ENCODE measurements at places on chromosomes 5 and 9. TPM values are rescaled to one million over a fixed set of nuclear protein-coding genes. Genes with fewer than 3 reads are reported as not detected.

- no peaks in the 10 kb centered on the region for H3K27me3 ChIP-seq
- no peak overlapping the region for H3K4me3 ChIP-seq
- no peaks in the 10 kb centered on the region for H3K4me1 ChIP-seq
Measured at GRCh38 chr9:16987026-16987425, 116.6 kb upstream of the BNC2 start.

The CDH10 gene
- not detected for total RNA-seq

The TNFSF15 gene
- total RNA-seq: 0.16 TPM

DNA sequence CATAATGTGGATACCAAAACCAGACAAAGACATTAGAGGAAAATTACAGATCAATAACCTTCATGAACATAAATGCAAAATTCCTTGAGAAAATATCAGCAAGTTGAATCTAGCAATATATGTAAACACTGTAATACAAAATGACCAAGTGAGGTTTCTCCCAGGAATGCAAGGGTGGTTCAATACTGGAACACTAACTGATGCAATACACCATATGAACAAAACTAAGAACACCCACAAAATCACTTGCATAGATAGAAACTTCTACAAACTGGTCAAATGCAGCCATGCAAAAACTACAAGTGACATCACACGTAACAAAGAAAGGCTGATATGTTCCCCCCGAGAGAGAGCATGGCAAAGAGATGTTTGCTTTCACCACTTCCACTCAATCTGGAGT lies 55.6 kb downstream of the NACC2 start:
- H3K4me1 ChIP-seq: no peaks in the 10 kb centered on the region
- H3K27me3 ChIP-seq: no peaks in the 10 kb centered on the region
- DNase-seq: no peak
- H3K36me3 ChIP-seq: peaks cover 25% of the 10 kb centered on the region

DNA sequence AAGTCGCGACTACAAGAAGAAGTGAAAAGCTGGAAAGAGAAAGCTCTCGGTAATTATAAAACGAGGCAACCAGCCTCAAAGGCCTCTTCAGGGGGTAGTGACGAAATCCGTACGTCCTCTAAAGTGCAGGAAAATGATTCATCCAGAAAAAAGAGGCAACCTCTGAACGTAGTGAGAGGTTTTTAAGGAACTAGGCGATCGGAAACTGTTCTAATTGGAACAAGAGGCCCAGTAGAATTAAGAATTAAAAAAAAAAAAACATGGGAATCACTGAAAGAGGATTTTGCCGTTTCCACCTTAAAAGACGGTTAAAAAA lies 1.0 kb downstream of the CSNK1A1 start:
- H3K4me1 ChIP-seq: peaks cover 33% of the 10 kb centered on the region
- H3K27me3 ChIP-seq: no peaks in the 10 kb centered on the region
- peaks cover 46% of the 10 kb centered on the region for H3K36me3 ChIP-seq
- H3K27ac ChIP-seq: peak overlapping the region; percentile 98
- DNase-seq: no peak

DNA sequence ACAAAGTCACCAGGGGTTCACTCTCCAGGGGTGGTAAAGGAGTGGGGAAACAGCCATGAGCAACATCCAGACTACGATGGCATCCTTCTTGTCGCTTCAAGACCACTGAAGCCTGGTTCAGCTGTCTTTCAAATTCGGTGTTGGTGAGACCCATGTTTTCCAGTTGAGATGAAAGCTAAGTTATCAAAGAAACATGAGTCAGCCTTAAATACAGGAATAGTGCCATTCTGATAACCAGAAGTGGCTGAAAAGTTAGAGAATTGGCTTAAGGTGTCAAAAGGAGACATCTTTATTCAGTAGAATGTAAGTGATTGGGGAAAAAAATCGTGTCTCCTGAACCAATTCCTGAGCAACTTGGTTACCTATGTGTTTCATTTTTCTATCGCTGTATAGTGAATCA lies 7.0 kb upstream of the CARD19 start:
- H3K4me1 ChIP-seq: peaks cover 51% of the 10 kb centered on the region
- no peaks in the 10 kb centered on the region for H3K27me3 ChIP-seq
- no peak overlapping the region for H3K4me3 ChIP-seq
- no peak overlapping the region for H3K27ac ChIP-seq
- DNase-seq: no peak
- H3K36me3 ChIP-seq: peaks cover 72% of the 10 kb centered on the region

The SHOC1 gene
- total RNA-seq: not detected

DNA sequence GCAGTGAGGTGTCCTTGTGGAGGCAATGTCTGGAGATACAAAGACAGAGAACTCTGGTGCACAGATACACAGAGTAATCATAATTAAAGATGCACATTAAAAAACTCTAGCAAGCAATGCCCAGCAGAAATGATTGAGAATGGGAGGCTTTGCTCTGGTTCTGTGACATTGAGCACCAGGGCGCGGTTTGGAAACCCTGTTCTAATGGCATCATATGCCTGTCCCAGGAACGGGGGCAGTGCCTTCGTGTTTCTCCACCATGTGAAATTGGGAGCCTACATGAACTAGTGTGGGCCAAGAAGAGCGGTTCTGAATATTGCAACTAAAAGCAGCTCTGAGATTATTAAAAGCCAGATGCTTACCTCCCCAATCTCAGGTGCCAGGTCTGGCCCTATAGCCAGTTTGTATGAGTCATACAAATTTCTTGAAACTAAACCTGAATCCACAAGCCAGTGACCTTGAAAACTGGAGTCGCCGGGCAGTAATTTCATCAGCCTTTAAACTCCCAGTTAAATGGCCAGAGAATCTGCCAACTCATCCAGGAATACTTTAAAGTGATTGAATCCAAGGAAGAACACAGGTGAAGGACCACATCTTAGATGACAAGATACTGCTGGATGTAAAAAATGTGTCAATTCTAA lies 22.2 kb upstream of the CTSL start:
- DNase-seq: no peak
- H3K27me3 ChIP-seq: peaks cover 16% of the 10 kb centered on the region
- no peaks in the 10 kb centered on the region for H3K36me3 ChIP-seq
- no peak overlapping the region for H3K27ac ChIP-seq
- H3K4me1 ChIP-seq: peaks cover 8% of the 10 kb centered on the region

The C5orf58 gene
- total RNA-seq: not detected

The CCL27 gene
- total RNA-seq: not detected

The GALT gene
- 71.3 TPM for total RNA-seq

GRCh38 chr9:71364186-71364955 lies 242.9 kb upstream of the TRPM3 start:
- no peaks in the 10 kb centered on the region for H3K4me1 ChIP-seq
- no peak overlapping the region for H3K4me3 ChIP-seq
- DNase-seq: no peak
- H3K36me3 ChIP-seq: no peaks in the 10 kb centered on the region

The BTNL9 gene
- total RNA-seq: not detected

GRCh38 chr5:80759866-80760577 lies 105.2 kb upstream of the DHFR start:
- no peak overlapping the region for H3K4me3 ChIP-seq
- peaks cover 61% of the 10 kb centered on the region for H3K4me1 ChIP-seq
- peaks cover 54% of the 10 kb centered on the region for H3K36me3 ChIP-seq
- no peak for DNase-seq

GRCh38 chr9:13457795-13458194 lies 178.3 kb upstream of the MPDZ start:
- no peak overlapping the region for H3K27ac ChIP-seq
- no peak overlapping the region for H3K4me3 ChIP-seq

The PCDHGC4 gene
- total RNA-seq: not detected

The FOXD4L6 gene
- total RNA-seq: not detected

The CDX1 gene
- not detected for total RNA-seq

The BARX1 gene
- total RNA-seq: not detected

The SLC36A1 gene
- 6.7 TPM for total RNA-seq

DNA sequence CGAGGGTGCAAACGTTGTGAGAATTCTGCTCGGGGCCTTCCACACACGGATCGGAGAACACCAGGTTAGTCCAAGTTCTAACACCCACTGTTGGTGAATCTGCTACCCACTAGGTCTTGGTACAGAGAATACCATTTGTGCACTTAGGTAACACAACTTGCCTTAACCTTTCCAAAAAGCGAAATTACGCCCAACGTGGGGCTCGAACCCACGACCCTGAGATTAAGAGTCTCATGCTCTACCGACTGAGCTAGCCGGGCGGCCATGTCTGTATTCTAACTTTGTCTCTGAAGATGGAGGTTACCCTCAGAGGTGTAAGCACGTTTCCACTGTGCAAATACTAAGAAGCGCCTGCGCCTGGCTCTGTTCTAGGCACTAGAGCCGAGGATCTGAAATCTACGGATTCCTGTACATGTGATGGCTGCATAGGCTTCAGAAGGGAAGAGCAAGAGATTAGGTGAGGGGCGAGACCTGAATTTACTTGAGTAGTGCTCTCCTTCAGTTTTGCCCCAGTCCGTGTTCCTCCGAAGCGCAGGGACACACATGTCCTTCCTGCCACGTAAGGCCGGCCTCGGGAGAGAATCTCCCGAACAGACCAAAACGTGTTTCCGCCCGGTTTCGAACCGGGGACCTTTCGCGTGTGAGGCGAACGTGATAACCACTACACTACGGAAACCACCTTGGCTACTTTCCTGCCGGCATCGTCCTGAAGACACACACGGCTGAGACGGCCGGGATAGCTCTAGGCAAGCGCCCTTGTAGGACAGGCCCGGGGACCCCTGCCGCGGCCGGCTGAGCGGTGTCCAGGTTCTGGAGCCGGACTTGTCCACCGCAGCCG lies 1.1 kb upstream of the TRIM41 start:
- peaks cover 7% of the 10 kb centered on the region for H3K27me3 ChIP-seq
- peak overlapping the region; percentile 99 for H3K27ac ChIP-seq
- peaks cover 10% of the 10 kb centered on the region for H3K36me3 ChIP-seq

DNA sequence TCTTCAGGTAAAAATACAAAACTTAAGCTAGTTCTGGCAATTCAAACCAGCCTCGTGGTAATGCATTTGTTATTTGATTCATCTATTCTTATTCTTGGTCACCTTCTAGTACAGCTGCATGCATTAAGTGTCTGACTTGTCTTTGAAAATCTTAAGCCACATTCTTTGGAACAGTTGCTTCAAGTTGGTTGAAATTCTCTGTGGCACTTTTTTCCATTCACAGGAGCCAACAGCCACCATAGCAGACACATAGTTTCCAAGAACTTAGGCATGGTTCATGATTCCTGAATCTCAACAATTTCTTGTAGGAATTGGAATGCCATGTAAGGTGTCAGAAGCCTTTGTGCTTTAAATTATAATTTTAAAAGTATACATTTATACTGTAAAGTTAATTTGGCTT lies 47.4 kb upstream of the MEF2C start:
- no peaks in the 10 kb centered on the region for H3K36me3 ChIP-seq
- H3K27me3 ChIP-seq: no peaks in the 10 kb centered on the region
- no peak overlapping the region for H3K4me3 ChIP-seq

GRCh38 chr5:146832985-146833732 lies 45.4 kb downstream of the PPP2R2B start:
- no peaks in the 10 kb centered on the region for H3K36me3 ChIP-seq
- no peak overlapping the region for H3K27ac ChIP-seq
- DNase-seq: no peak
- H3K4me1 ChIP-seq: no peaks in the 10 kb centered on the region

GRCh38 chr9:22198681-22199080 lies 189.6 kb upstream of the CDKN2B start:
- no peak overlapping the region for H3K4me3 ChIP-seq
- H3K27ac ChIP-seq: no peak overlapping the region
- H3K27me3 ChIP-seq: peaks cover 39% of the 10 kb centered on the region
- no peak for DNase-seq
- H3K36me3 ChIP-seq: no peaks in the 10 kb centered on the region

GRCh38 chr9:97059626-97060025 lies 20.7 kb upstream of the CTSV start:
- H3K27me3 ChIP-seq: peaks cover 16% of the 10 kb centered on the region
- no peak overlapping the region for H3K4me3 ChIP-seq
- H3K36me3 ChIP-seq: no peaks in the 10 kb centered on the region

DNA sequence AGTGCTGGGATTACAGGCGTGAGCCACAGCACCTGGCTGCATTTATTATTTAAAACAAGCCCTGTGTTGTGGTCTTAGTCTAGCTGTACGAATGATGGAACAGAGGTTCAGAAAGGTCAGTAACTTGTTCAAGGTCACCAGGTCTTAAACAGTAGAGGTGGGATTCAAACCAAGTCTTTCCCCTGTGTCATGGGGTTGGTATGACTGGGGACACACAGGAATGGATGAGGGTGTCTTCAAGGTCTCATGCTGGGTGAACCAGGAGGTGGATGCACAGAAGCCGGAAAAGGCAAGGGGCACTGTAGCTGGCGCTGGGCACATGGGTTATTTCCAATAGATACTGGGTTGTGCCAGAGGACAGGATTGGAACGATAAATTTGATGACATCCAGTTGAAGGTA lies 32.2 kb upstream of the TJP2 start:
- H3K4me3 ChIP-seq: no peak overlapping the region
- H3K4me1 ChIP-seq: no peaks in the 10 kb centered on the region
- no peaks in the 10 kb centered on the region for H3K36me3 ChIP-seq
- H3K27me3 ChIP-seq: peaks cover 12% of the 10 kb centered on the region

The SLC36A3 gene
- not detected for total RNA-seq

GRCh38 chr9:111924281-111924680 lies 27.7 kb downstream of the UGCG start:
- no peaks in the 10 kb centered on the region for H3K27me3 ChIP-seq
- no peak overlapping the region for H3K27ac ChIP-seq
- H3K4me1 ChIP-seq: peaks cover 25% of the 10 kb centered on the region
- no peak overlapping the region for H3K4me3 ChIP-seq
- DNase-seq: no peak

- no peak overlapping the region for H3K27ac ChIP-seq
- peaks cover 16% of the 10 kb centered on the region for H3K4me1 ChIP-seq
- H3K36me3 ChIP-seq: peaks cover 5% of the 10 kb centered on the region
Measured at GRCh38 chr9:105415662-105415980, 32.2 kb upstream of the FSD1L start.

DNA sequence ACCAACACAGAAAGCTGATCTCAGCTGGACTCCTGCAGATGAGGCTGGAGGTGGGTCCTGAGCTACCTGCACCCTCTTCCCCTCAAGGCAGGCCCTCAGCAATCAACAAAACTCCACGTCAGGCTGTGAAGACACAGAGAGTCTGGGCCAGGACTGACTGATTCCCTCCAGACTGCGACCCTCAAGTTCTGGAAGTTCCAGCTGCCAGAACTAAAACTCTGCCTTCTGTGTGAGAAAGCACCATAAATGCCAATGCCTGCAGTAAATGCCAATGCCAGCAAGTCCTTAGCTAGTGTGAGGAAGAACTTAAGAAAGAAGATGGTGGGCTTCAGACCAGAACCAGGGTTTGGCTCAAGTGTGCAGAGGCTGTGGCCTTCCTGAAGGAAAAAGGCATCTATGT lies 42.5 kb upstream of the GABBR2 start:
- H3K36me3 ChIP-seq: no peaks in the 10 kb centered on the region
- DNase-seq: no peak
- no peaks in the 10 kb centered on the region for H3K27me3 ChIP-seq
- H3K27ac ChIP-seq: no peak overlapping the region
- H3K4me3 ChIP-seq: no peak overlapping the region
- H3K4me1 ChIP-seq: no peaks in the 10 kb centered on the region

The LCN10 gene
- total RNA-seq: 0.68 TPM

The CYLC2 gene
- total RNA-seq: not detected

- H3K36me3 ChIP-seq: peaks cover 5% of the 10 kb centered on the region
- H3K4me1 ChIP-seq: peaks cover 60% of the 10 kb centered on the region
- H3K27ac ChIP-seq: no peak overlapping the region
- DNase-seq: no peak
- peaks cover 2% of the 10 kb centered on the region for H3K27me3 ChIP-seq
Measured at GRCh38 chr5:142828797-142829535, 58.8 kb downstream of the ARHGAP26 start.
